ENCODE measurements at places on chromosomes 5 and 9.

DNA sequence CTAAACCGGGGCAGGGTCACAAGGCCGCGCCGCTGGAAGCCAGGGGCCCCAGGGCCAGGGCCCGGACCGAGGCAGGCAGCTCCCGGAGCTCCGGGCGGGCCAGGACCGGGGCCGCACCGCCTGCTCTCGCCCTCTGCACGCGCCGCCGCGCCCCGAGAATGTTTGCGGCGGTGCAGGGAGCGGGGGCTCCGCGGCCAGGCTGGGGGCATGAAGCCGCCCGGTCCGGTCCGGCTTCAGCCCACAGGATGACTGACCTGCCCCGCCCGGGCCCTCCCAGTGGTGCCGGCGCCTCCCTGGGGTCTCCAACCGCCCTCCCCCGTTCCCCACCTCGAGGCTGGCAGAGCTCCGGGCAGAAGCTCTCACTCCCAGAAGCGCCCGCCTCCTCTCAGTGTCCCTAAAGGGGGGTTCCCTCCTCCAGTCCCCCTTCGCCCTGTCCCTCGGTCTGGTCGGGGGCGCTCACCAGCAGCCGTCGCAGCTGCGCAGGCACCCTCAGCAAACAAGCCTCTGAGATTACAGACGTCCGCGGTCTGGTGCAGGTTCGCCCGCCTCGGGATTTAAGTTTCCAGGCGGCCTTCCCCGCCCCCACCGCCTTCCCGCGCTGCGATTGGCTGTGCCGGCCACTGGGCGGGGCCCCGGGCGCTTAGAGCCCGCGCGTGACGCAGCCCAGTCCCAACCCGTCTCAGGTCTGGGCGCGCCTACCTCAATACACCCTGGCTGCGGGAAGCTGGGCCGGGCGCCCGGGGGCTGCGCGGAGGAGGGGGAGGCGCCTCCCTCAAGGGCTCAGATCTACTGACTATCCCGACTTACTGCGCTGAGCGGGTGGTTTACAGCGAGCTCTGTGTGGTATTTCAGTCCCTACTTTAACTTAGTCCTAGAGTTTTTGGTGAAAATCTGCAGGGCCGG is at the start of gene CTSV:
TSS of gene CTSV (minus strand) at position 532 of the 903 bp plus-strand sequence. CDS start 1,099 bp downstream, outside the sequence.
- DNase-seq: peak; percentile 77

DNA sequence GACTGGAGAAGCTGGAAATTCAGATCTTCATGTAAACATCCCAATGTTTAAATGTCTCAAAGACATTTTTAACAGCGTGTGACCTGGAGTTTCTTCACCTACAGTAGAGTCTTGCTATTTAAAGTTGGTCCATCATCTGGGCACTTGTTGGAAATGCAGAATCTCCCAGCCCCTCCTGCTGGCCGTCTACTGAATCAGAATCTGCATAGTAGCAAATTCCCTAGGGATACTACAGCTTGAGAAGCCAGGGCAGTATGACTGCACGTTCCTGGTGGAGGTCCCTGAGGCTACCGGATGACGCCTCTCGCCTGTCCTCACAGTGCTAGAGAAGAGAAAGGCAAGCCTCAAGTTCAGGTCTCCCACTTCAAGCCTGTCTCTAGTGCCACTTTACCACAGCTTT is 15.7 kb downstream of the SAP30L start:
- DNase-seq: peak; percentile 30

DNA sequence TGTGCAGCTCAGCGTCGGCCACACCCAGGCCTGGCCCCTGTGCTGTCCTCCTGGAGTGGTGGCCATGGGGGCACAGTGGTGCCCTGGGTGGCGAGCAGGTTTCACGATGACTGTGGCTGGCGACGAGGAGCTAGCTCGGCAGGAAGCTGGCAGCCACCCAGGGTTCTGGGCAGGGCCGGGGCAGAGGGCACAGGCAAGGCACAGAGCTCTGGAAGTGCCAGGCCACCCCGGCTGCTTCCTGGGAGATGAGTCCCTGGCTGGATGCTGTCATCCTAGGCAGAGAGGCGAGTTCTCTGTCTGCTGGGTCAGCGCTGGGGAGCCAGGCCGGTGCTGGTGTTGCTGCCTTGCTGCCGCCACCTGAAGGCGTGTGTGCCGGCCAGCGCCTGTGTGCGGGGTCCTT is 51.7 kb downstream of the RXRA start:
- no peak for DNase-seq

DNA sequence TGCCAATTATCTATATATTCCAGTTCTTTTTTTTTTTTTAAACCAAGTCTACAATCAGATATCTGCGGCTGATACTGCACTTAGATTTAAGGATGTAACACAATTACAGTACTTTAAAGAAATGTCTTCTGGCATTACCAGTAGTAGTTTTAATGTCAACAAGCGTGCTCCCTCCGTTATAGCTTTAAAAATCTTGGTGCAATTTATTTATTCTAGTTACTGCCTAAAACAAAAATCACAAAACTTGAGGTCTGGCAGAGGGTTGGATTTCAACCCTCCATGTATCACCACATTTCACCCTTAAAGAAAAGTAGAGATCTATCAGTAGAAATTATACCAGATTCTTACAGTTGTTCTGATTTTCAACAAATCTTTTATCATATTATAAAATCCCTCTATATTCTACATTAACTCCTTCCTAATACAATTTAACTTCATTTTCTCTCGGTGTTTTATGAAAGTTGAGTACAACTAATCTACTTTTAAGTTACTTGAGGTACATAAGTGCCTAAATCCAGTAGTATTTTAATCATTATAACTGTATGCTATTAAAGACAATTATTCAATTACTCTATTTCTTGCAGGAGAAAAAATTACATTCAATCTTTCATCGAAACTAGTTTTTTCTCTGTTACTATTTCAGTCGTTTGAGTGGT is 2.0 kb upstream of the RICTOR start:
- DNase-seq: no peak

GRCh38 chr5:170387775-170388639 is 1.2 kb downstream of the KCNMB1 start:
- no peak for DNase-seq

- no peak for DNase-seq
Measured at GRCh38 chr5:40374853-40375252, 304.9 kb upstream of the PTGER4 start.
